Left lobe of liver (tissue), 2 donors: ENCODE measurements at places on chromosomes 12 and 14. TPM values are rescaled to one million over a fixed set of nuclear protein-coding genes. Genes with fewer than 3 reads are reported as not detected.

- no peak for DNase-seq
Measured at GRCh38 chr12:41663598-41664265, 475.6 kb downstream of the PDZRN4 start.

DNA sequence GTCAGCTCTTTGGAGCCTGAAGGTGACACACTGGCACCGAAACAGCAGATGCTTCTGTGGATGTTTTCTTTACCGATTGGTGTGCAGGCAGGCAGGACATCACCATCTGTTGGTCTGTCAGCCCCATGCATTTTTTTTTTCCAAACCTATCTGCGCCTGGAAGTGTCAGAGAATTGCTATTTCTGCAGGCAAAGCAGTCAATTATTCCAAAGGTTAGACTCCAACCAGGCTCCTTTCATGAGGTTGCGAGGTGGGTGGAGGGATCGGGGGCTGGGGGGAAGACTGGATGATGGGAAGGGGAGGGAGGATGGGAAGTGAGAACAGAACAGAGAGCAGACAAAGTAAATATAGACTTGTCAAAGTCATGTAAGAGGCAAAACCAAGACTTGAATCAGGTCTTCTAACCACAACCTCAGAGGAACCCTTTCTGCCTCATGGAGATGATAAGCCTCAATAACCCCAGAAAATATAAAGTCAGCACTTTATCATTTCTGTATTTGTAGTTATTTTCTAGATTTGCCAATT, 117.7 kb downstream of the OTOGL start:
- no peak for DNase-seq

GRCh38 chr12:118126119-118126757, 9.7 kb upstream of the PEBP1 start:
- DNase-seq: peak; percentile 94

- DNase-seq: no peak
Measured at GRCh38 chr14:96718407-96718806, 78.8 kb upstream of the VRK1 start.

DNA sequence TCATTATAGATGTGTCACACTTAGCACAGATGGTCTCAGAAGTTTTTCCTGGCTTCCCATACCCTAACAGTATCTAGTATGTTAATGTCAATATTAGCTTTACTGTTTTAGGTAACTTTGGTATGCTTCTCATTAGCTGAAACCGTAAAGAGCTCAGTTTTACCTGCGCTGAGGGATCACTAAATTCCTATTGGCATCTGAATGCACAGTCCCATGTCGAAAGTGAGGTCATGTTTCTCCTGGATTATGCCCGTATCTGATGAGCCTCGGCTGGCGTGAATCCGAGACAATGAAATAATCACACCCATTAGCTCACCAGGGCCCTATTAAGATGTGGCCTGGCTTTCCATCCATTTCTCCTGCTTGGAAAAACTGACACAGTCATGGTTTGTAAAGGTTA, 418.2 kb downstream of the ZFP36L1 start:
- no peak for DNase-seq

GRCh38 chr14:55802986-55803872, 223.2 kb downstream of the KTN1 start:
- no peak for DNase-seq

- no peak for DNase-seq
Measured at GRCh38 chr14:20719777-20720176, 25.9 kb upstream of the EDDM3A start.

DNA sequence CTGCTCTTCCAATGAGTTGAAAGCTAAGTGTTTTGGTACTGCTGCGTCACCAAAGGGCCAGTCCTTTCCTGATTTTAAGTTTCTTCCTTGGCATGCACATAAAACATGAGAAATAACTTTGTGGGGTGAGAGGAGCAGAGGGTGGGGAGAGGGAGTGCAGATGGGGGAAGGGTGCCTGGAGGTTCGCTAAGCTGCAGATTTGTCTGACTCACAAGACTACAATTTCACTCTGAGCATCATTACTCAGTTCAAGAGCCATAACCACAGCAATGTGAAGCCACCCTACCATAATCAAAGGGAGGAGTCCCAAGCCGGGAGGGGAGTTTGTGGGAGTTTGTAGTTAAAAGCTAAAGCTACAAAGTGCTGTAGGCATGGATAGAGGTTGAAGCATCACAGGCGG, 136.1 kb downstream of the ANO2 start:
- DNase-seq: no peak

DNA sequence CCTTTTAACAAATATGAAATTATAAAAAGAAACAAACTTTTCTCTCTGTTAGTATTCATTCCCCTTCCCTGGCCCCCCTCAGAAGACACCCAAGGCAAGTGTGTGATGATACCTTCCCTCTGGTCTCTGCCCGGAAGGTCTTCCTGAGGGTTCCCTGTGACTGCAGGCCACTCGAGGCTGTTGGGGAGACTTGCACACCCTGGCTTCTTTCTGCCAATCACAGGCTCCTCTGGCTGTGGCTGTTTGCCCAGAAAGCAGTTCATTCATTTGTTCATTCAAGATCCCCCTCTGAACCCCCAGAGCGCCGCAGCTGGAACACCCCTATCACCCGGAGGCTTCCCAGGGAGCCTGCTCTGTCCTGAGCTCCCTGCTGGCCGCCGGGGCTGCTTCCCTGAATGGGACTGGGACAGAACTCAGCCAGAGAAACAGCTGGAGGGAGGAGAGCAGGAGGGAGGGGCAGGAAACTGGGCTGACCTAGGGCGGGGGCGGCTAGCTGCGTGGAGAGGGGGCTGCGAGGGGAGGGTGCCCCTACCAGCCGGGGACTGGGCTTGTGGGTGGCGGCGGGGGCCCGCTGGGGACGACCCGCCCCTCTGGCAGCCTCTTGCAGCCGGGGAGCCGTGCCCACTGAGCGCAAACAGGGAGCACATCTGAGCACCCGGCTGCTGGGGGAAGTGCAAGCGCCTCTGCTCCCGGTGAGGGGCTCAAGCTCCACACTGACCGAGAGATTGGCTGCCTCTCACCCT, at the start of gene CMKLR1:
Gene CMKLR1, minus strand, starts transcription at position 397 of the 743 bp plus-strand sequence. CDS start 45,720 bp downstream, outside the sequence.
- no peak for DNase-seq

- DNase-seq: no peak
Measured at GRCh38 chr12:70584332-70584731, 52.9 kb downstream of the PTPRB start.

GRCh38 chr12:52788192-52788875, 7.6 kb downstream of the KRT3 start:
- DNase-seq: no peak

DNA sequence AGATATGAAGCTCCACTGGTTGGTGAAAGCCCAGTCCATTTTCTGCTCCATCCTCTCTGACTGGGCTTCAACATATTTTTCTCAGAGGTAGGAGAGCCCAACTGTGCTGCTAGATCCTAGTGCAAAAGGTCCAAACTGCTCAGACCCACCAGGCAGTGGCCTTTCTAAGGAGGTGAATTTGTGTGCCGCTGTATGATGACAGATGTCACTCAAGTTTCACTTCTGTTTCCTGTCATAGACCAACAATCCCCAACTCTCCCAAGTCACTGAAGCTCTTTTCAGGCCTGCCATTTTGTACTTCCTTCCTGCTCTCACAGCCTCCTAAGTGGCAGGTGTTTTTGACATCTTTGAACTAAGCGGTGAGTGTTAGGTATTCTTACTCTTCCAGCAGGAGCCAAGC, 16.4 kb upstream of the RNASE4 start:
- DNase-seq: no peak

GRCh38 chr14:100764471-100765115, 37.9 kb downstream of the DLK1 start:
- no peak for DNase-seq

GRCh38 chr14:50398189-50398580, 1.5 kb upstream of the CDKL1 start:
- DNase-seq: no peak

The ASCL1 gene
- not detected for total RNA-seq

The VRTN gene
- 0.08 TPM for total RNA-seq

The WDR89 gene
- 6.1 TPM for total RNA-seq

The KCNJ8 gene
- total RNA-seq: 26.0 TPM

The SERPINA6 gene
- total RNA-seq: 155 TPM

The HOXC9 gene
- total RNA-seq: not detected
